Tibial nerve (tissue), 4 donors: ENCODE measurements at places on chromosomes 12 and 14.

DNA sequence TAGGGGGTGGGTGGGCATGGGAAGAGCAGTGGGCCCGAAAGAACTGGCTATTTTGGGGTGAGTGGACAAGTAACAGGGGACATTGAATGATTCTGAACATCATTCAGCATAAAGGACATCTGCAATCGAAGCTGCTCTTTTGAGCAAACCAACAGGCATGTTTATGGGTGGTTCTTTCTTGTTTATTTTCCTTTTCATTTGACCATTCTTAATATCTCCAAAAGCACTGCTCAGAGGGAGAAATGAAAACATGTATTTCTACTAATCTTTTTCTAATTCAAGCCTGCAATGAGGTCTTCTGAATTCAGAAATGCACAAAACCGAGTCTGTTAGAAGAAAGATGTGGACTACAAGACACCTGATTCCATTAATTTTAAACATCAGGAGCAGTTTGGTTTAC is 54.0 kb downstream of the NUAK1 start:
- no peak for DNase-seq

- no peak for DNase-seq
Observed at GRCh38 chr12:57886542-57886941, 40.0 kb upstream of the CTDSP2 start.

DNA sequence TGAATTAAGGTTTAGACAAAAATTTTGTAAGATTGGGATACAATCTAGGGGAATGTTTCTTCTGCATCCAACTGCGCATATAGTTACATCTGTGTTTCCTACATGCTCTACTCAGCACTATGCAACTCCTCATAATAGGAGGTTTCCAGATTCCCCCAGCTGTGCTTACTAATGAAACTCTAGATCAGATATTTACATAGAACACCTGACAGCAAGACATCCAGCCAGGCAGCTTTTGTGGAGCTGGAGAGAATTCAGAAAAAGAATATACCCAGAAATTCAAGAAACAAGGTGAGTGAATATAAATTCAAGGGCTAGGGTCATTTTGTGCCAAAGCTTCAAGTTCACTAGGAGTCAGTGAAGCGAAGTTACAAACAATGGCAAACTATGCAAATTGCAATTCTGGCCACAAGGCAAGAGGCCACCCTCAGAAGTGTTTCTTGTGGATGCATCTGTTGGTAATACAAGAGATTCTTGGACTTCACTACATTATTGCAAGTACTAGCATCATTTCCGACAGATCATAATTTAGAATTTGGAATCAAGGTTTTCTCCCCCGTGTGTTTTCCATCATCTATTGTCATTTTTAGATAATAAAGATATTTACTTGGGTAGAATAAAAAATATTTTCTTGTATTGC is 341.2 kb upstream of the NAV3 start:
- no peak for DNase-seq

GRCh38 chr14:33254861-33255395 is 316.2 kb downstream of the NPAS3 start:
- DNase-seq: no peak

GRCh38 chr12:103771466-103771865 is 69.6 kb downstream of the NT5DC3 start:
- no peak for DNase-seq

DNA sequence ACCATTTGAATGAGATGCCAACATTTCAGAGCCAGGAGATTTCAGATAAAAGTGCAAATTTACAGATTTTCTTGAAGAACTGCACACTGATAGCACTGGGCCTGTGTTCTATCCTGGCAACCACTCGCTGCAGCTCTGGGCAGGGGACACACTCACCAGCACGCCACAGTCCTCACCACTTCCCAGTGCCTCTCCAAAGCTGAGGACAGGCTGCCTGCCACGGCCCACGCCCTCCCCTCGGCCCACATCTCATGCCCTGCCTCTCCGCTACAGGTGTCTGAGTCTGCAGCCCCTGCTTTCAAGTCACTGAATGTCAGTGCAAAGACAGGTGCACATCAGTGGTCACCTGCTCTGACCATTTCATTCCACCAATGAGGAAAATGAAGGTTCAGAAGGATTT is 12.7 kb downstream of the CAMKK2 start:
- DNase-seq: no peak

GRCh38 chr12:19412844-19413243 is 26.4 kb upstream of the AEBP2 start:
- DNase-seq: no peak

- DNase-seq: no peak
Observed at GRCh38 chr12:127235761-127236160, 1031.2 kb upstream of the TMEM132C start.

- DNase-seq: no peak
Observed at GRCh38 chr12:5661811-5662210, 229.9 kb downstream of the NTF3 start.

GRCh38 chr14:20697273-20698017 is 8.9 kb downstream of the ANG start:
- peak; percentile 68 for DNase-seq
